ENCODE measurements at places on chromosomes 5 and 9. TPM values are rescaled to one million over a fixed set of nuclear protein-coding genes. Genes with fewer than 3 reads are reported as not detected.

NEUROG1 gene
- not detected for total RNA-seq

GRCh38 chr9:71975833-71976232 lies 64.4 kb downstream of the C9orf85 start:
- H3K4me3 ChIP-seq = no peak overlapping the region
- peaks cover 6% of the 10 kb centered on the region for H3K36me3 ChIP-seq
- H3K4me1 ChIP-seq = no peaks in the 10 kb centered on the region
- no peak overlapping the region for H3K27ac ChIP-seq
- no peak for DNase-seq

DNA sequence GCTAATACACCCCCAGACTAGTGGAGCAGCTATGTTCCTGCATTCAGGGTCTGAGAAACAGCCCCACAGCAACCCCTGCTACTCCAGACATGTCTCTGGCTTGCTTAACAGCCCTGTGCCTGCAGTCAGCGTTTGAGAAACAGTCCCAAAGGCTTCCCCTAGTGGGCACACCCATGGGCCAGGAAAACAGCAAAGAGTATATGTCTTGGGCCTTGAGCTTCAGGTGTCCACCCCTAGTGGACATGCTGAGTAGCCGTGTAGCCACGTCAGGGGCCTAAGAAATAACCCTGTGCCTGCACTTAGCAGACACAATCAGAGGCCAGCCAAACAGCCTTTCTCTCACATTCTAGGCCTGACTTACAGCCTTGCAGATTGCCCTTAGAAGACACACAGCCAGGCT lies 698.6 kb downstream of the PTPRD start:
- no peaks in the 10 kb centered on the region for H3K27me3 ChIP-seq
- no peak overlapping the region for H3K4me3 ChIP-seq

GRCh38 chr5:9905661-9906060 lies 275.5 kb upstream of the TAS2R1 start:
- H3K36me3 ChIP-seq = no peaks in the 10 kb centered on the region
- no peak for DNase-seq
- no peak overlapping the region for H3K27ac ChIP-seq
- H3K27me3 ChIP-seq = no peaks in the 10 kb centered on the region
- no peak overlapping the region for H3K4me3 ChIP-seq
- no peaks in the 10 kb centered on the region for H3K4me1 ChIP-seq

GRCh38 chr9:116873937-116874914 lies 187.1 kb downstream of the TRIM32 start:
- peaks cover 1% of the 10 kb centered on the region for H3K27me3 ChIP-seq
- H3K4me1 ChIP-seq = no peaks in the 10 kb centered on the region
- DNase-seq = no peak
- H3K4me3 ChIP-seq = no peak overlapping the region

NMUR2 gene
- total RNA-seq = not detected

GRCh38 chr5:72550595-72550994 lies 43.4 kb upstream of the ZNF366 start:
- no peak for DNase-seq
- no peaks in the 10 kb centered on the region for H3K4me1 ChIP-seq
- no peak overlapping the region for H3K4me3 ChIP-seq
- peaks cover 27% of the 10 kb centered on the region for H3K27me3 ChIP-seq
